ENCODE measurements at places on chromosomes 1 and 21.

DNA sequence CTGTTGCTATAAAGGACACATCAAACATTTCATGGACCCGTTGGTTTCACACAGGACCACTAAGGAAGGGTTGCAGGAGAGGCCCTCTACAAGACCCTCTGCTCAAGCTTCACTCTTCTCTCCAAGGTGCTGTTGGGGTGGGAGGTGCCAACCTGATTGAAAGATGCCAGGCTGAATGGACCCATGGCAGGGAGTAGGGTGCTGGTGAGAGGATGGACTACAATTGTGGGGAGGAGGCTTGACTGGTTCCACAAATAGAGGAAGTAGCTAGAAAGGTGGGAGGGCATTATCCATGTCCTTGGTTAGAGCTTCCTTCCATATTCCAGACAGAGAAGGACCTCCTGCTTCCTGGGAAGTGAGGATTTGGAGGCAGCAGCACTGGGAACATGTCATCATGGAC, 167.6 kb upstream of the HMGB4 start:
- DNase-seq, result no peak

- DNase-seq, result no peak
Measured at GRCh38 chr1:94090761-94091160, 30.2 kb downstream of the ABCA4 start.

GRCh38 chr1:184941735-184942134, 32.6 kb downstream of the NIBAN1 start:
- DNase-seq, result no peak

DNA sequence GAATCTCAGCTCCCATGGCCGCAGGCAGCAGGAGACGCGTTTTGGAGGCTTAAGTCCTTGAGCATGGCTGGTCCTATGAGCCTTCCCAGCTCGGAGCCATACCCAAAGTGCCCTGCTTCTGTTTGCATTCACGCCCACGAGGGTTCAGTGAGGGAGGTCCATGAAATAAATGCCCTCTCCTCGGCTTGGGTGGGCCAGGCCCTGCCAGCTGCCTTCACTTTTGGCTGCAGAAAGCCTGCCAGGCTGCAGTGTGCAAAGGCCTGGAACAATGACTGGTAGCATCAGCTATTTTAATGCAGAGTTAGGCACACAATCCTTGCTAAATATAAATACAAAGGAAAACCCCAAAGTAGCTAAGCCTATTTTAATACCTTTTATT, 49.4 kb downstream of the H3-3A start:
- no peak for DNase-seq

DNA sequence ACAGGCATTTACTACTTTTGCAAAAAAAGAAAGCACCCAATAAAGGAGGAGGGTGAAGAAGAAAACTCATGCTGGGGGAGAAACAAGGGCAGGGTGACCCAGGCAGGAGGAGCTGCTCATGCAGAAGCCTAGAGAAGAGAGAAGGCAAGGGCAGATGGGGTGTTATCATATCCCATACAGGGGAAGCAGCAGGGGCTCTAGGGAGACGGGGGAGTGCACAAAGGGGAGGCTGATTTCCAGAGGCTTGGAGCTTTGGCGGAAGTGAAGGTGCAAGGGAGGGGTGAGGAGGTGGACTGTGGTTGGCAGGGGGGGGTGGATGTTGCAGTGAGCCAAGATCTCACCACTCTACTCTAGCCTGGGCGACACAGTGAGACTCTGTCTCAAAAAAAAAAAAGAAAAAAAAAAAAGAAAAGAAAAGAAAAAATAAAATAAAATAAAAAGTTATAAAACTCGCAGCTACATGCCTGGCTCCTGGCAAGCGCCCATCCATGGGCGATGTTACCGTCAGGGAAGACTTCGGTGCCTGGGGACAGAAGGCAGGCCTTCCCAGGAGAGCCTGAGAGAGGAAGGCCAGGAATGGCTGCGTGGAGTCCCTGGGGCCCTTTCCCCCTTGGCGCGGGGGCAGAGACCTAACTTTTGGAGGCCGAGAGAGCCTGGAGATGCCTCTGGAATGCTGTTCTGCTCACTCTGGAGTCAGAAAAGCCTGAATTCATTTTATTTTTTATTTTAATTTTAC, 3.3 kb upstream of the FCN3 start:
- DNase-seq, result no peak

DNA sequence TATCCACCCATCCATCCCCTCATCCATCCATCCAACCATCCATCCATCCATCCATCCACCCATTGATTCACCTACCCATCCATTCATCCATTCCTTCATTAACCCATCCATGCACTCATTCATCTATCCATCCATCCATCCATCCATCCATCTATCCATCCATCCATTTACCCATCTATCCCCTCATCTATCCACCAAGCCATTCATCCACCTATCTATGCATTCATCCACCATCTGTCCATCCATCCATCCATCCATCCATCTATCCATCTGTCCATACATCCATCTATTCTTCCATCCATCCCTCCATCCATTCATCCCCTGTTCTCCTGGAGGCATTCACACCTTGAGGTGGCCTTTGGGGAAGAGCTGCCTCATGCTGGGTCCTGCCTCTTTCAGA, 107.0 kb downstream of the PRDM16 start:
- DNase-seq, result no peak

DNA sequence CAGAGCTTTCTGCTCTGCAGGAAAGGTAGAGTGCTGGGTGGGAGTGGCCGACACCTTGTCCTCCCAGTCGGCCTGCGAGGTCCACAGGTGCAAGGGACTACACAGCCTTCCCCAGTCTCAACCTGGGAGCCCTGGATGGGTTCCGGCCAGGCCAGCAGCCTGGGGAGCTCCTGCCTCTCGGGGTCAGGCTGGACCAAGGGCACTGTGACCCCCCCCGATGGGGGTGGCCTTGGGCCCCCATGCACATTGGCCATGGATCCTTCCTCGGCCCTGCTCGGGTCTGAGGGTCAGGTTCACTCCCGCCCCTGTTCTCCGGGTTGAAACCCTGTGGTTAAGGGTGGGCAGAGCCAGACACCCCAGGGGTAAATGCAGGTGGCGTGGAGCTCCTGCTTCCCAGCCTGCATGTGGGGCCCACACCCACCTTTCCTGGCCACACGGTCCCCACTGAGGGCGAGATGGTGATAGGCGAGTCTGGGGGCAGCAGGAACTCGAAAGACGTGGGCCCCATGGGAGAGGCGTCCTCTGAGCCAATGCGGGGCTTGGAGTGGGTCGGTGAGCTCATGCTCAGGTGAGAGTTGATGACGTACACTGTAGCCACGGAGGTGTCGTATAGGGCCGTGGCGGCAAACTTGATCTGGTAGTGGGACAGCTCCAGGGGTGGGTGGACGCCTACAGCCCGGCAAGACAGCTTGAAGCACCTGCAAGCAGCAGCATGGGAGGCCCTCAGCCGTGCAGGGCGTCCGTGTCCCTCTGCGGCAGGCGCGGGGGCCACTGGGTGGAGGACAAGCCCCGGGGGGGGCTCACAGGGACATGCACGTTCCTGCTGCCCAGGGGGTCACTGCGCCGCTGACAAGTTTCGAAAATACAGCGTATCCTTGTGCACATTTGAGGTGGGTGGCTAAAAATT, 10.8 kb upstream of the TMEM52 start:
- DNase-seq, result peak; percentile 1

GRCh38 chr1:212354464-212354863, 60.2 kb downstream of the PACC1 start:
- no peak for DNase-seq

GRCh38 chr21:26850116-26850643, 5.0 kb upstream of the ADAMTS1 start:
- peak; percentile 32 for DNase-seq

GRCh38 chr1:180291004-180291403, 60.9 kb downstream of the LHX4 start:
- DNase-seq, result no peak

DNA sequence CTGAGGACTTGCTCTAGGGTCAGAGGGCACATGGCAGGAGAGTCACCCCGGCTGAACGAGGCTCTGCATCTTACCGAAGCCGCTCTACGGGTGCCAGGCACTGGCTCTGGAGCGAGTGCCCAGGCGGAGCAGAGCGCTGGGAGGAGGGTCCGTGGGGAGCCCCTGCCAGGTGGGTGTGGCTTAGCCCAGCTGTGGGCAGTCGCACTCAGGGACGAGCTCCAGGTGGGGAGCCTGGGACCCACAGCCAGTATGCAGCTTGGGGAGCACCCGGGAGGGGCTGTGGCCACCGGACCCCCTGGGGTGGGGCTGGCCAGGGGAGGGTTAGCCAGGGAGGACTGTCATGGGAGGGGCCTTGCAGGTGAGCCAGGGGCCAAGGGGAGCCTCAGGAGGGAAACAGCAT, 3.8 kb downstream of the AGRN start:
- DNase-seq, result no peak

GRCh38 chr1:10253755-10254154, 43.4 kb downstream of the KIF1B start:
- DNase-seq, result peak; percentile 68

GRCh38 chr1:93905734-93906133, 3.5 kb downstream of the GCLM start:
- DNase-seq, result no peak
